ENCODE measurements at places on chromosomes 16 and 17. TPM values are rescaled to one million over a fixed set of nuclear protein-coding genes. Genes with fewer than 3 reads are reported as not detected.
A peak's percentile ranks its signal among the peaks of the same experiment; 100 is the strongest.

Gene OR4D1
- total RNA-seq = not detected

Gene PHOSPHO1
- 12.7 TPM for total RNA-seq

- no peak for DNase-seq
These were observed 132.5 kb upstream of the PLCG2 start for GRCh38 chr16:81646561-81646960.

- DNase-seq = no peak
These were observed 14.1 kb upstream of the NLRP1 start for GRCh38 chr17:5598457-5598856.

DNA sequence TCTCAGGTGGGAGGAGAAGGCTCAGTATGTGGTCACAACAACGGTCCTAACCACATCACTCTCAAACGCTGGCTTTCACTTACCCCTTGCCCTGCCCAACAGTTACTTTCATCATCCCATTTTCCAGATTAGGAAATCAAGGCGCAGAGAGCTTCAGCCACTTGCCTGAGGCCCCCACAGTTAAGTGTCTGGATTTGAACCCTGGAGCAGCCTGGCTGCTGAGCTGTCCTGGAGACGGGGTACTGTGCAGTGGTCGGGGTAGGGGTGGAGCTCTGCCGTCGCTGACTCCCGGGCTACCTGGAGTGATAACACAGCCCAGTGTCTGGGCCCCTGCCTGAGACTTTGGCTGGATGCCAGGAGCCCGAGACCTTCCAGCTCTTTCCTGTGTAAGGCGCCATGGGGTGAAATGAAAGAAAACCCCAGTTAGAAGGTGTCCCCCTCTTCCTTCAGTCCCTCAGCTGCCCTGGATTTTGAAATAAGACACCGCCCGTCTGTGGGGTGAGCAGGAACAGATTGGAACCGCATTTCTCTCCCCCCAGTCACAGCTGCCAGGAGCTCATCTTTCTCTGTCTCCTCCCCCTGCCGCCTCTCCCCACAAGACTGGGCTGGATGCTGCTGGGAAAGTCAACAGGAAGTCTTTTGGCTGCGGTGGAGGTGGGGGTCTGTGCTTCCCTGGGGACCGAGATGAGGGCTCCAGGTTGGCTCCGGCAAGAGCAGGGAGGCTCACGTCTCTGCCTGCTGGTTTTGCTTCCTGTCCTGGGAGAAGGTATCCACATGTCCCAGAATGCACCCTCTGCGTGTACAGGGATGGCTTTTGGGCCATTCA lies 280.2 kb downstream of the SEC14L1 start:
- DNase-seq = peak; percentile 86

- DNase-seq = peak; percentile 61
These were observed 35.2 kb downstream of the GJC1 start for GRCh38 chr17:44794851-44795413.

Gene ITGAX
- 3.3 TPM for total RNA-seq

Gene SOCS1
- 7.2 TPM for total RNA-seq

Gene CA10
- total RNA-seq = 0.89 TPM

DNA sequence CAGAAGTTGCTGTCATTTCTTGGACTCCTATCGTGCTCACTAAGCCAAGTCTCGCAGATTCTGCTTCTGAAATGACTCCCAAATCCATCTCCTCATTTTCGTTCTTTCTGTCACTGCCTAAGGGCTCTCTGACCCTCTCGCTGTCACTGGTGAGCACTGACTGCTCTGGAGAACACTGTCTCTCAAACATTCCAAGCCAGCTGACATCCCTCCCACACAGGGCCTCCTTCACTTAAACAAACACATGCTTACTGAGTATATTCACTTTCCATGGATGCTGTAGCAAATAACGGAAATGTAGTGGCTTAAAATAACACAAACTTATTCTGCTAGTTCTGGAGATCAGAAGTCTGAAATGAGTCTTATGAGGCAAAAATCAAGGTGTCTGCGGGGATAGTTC lies 18.8 kb downstream of the CACNG1 start:
- no peak for DNase-seq

DNA sequence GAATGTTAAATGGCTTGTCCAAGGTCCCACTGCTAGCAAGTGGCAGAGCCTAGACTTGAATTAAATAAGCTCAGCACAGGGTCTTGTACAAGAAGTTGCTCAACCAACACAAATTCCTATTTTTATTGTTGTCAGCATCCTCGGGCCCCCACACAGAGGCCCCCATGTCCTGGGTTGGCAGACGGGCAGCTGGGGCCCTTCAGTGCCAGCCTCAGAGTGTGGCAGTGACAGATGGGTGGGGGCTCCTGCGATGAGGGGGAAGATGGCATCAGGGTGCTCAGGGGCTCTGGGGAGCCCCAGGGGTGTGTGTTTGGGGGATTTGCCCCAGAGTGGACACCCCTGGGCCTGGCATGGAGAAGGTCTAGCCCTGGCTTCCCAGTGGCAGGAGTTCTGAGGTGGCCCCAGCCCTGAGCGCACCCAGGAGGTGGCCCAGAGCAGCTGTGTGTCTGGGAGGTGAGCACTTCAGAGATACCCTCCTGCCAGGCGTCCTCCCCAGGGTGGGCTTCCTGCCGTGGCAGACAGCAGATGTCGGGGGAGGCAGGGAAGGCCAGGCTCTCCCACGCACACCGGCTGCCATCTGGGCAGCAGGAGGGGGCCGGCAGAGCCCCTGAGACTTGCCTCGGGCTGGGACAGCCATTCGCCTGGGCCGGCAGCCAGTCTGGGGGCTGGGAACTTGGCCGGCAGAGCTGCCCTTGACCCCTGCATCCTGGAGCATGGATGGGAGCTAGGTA lies 150.8 kb downstream of the C16orf78 start:
- no peak for DNase-seq

DNA sequence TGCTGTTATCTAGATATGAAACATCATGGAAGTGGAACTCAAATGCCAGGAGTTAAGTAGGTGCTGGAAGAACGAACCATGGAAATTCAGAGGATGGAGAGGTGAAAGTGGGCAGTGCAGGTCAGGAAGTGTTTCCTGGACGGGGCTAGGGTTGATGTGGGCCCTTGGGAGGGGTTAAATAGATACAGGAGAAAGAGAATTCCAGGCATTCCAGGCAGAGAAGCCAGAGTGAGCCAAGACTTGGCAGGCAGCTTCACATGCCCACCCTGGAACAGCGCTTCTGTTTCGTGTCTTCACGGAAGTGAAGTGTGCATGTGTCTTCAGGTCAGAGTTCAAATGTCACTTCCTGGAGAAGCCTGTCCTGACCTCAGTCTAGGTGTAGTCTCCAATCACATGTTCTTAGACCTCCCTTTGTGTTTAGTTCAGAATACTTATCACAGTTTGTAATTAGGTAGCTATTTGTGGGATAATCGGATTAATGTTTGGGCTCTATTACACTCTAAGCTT lies 41.3 kb downstream of the GP2 start:
- DNase-seq = no peak

GRCh38 chr17:14792746-14793145 lies 472.4 kb downstream of the PMP22 start:
- DNase-seq = no peak

GRCh38 chr17:77427391-77427991 lies 286.7 kb downstream of the SEC14L1 start:
- DNase-seq = no peak

- DNase-seq = no peak
These were observed 38.5 kb downstream of the PIGL start for GRCh38 chr17:16255481-16255921.

Gene GP1BA
- total RNA-seq = 0.10 TPM

Gene SPAG9
- 164 TPM for total RNA-seq

GRCh38 chr16:17571499-17572093 lies 100.8 kb upstream of the XYLT1 start:
- no peak for DNase-seq

Gene KRT17
- total RNA-seq = 1,205 TPM

DNA sequence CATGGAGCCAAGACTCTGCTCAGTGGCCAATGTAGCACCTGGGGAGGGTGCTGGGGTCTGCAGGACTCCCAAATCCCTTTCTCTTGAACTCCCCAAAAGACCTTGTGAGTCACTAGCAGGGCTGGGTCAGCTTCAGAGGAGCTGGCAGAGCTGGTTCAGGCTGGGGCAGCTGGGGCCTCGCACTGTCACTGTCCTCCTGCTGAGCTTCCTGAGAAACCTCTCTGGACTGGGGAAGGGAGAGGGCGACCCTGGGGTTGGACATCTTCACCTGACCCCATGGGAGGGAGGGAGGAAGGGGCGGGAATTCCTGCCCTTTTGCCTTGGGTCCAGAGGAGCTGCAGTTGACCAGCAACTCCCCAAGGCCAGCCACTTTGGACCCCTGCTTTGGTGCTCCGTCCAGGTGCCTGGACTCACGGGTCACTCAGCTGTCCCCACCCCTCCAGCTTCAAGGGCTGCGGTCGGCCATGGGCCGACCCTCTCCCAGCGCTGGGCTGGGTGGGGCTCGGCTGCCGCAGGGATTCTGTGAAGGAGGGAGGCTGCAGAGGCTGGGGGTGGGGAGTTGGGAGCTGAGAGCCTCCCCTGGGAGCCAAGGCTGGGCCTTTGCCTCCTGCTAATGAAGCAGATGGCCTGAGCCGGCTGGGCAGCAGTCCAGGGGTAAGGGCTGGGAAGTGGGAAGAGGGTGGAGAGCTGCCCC lies 9.2 kb downstream of the FMNL1 start:
- no peak for DNase-seq

DNA sequence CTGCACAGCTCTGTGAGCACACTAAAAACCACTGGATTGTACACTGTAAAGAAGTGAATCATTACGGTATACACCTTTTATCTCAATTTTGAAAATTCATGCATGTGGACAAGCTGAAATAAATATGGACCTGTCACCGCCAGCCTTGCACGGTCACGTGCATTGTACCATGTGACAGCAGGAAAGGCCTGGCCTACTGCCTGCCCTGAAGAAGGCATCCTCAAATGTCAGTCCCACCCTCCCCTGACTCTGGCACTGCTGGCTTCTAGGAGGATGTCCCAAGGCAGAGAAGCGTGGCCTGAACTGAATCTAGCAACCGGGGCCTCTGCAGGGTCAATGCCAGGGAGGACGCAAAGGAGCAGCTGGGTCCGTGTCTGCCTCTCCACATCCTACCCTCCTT lies 34.6 kb downstream of the SLC38A8 start:
- no peak for DNase-seq

DNA sequence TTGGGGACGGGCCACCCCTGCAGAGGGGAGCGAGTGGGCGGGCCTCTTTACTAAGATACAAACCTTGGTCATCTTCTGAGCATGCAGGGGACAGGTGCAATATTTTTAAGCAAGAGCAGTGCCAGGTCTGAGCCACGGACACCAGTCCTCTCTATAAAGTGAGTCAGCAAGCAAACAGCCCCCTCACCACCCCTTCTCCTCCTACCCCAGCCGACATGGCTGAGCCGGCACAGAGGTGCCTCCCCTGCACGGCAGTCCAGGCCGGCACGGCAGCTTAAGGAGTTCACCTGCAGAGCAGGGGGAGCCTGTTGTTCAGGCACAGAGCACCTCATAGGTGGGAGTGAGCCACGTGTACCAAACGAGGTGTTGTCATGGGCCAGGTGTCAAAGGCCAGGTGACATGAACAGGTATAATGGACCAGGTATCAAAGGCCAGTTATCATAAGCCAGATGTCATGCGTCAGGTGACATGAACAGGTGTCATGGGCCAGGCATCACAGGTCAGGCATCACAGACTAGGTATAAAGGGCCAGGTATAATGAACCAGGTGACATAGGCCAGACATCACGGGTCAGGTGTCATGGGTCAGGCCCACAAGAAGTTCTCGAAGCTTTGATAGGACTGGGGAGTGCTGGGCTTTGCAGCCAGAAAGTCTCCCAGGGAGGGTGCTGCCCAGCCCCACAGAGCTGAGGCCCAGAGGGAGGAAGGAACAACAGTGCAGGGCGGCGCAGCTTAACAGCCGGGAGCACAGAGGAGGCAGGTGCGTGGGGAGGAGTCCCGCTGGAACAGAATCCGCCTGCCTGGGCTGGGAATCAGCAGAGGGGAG lies 42.6 kb upstream of the ZNF469 start:
- no peak for DNase-seq

DNA sequence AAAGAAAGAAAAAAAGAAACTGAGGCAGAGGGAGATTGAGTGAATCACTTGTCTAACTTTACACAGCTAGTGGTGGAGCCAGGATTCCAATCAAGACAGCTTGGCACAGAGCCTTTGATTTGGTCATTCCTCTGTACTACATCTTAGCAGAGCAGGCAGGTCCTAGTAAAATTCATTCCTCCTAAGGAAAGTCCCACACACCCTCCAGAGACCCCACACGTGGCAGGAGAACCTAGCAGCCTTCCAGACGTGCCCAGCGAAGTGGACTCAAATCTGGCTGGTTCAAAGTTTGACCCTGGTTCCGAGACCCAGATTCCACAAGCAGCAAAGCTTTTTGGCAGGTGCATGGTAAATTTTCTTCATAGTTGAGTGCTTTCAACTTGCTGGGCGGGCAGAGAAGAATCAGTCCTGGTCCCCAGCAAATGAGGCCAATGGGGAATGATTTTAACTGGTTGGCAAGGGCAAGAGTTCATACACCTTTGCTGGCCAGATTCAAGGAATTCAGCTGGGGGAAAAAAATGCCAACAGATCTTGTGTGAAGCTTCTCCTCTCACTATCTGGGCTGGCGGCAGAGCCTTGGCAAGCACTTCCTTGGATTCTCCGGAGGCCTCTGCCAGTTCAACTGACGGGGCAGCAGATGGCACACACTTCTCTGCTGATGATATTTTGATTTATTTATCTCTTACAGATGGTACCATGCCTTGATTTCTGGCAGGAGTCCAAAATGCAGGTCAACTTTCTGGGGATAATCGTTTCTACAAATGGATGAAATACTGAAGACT lies 82.4 kb downstream of the GSG1L start:
- DNase-seq = no peak

GRCh38 chr17:61470530-61471136 lies 18.4 kb downstream of the TBX4 start:
- no peak for DNase-seq

Measured in skin of body (tissue), 3 donors.